CD4-positive, alpha-beta T cell treated with Interleukin-21 for 1 hour (primary cell): ENCODE measurements at places on chromosomes 7 and 10.
A peak's percentile ranks its signal among the peaks of the same experiment; 100 is the strongest.

- no peak for DNase-seq
These were observed 14.7 kb downstream of the ZNF488 start for GRCh38 chr10:47369251-47369894.

- DNase-seq, result peak; percentile 25
These were observed 659 bp downstream of the OPTN start for GRCh38 chr10:13100349-13101294.

- no peak for DNase-seq
These were observed 25.8 kb upstream of the SH2B2 start for GRCh38 chr7:102260856-102261255.

GRCh38 chr7:107251963-107252362 is 83.2 kb downstream of the HBP1 start:
- DNase-seq, result no peak

GRCh38 chr7:16991551-16991950 is 109.8 kb upstream of the AGR3 start:
- no peak for DNase-seq

GRCh38 chr10:74432841-74433594 is 282.0 kb downstream of the ADK start:
- DNase-seq, result no peak

DNA sequence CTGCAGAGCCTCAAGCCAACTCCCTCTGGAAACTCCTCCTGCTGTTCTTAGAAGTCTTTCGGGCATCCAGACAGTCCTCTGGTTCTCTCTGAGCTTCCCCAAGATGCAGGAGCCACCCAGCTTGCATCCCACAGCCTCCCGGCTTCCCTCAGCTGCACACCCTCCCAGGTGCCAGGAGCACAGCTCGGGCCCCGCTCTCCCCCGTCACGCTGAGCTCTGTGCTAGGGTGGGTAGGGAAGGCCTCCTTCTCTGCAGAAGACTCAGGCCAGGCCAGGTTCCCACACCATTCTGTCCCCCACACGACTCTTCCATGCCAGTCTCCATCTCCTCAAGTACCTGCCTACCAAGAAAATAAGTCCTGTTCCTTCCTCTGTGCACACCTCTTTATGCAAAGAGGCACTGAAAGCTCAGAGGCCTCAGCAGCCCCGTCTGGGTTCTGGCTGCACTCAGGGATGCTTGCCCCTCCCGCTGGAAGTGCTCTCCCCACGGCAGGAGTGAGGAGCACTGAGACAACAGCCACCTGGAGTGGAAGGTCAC is 537.1 kb downstream of the PTPRN2 start:
- DNase-seq, result no peak

GRCh38 chr7:139111811-139112301 is 2.3 kb upstream of the ZC3HAV1 start:
- no peak for DNase-seq

DNA sequence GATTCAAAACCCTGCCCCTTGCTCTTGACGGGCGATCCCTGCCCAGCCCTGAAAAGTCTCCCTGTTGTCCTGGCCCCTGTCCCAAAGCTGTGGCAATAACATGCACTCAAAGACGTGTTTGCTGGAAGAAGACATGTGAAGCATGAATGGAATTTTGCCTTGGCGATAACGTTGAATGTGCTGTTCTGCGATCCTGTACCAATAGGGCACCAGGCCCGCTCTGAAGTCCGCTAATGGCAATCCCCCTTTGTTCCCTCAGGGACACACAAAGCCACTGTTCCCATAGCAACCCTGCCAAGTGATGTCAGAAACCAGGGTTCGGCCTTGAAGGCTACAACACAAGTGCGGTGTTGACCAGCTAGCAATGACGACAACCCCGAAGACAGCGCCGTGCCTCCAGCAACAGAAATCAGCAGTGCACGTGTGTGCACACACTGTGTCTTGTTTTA is 284.6 kb downstream of the KLF6 start:
- DNase-seq, result no peak

DNA sequence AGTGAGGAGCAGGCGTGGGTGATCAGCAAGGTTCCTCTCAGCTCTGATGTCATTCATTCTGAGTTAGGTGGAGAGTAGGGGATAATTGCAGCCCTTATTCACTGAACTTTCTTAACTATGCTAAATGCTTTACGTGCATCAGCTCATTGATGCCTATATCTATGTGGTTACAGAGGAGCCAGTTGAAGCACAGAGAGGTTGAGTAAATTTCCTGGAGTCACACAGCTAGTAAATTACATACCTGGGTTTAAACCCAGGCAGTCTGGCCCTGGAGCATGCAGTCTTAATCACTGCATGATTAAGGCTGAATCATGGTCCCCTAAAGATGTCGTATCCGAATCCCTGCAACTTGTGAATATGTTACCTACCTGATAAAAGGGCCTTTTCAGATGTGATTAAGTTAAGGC is 99.6 kb downstream of the GRK5 start:
- no peak for DNase-seq

- no peak for DNase-seq
These were observed 8.2 kb upstream of the NPFFR1 start for GRCh38 chr10:70292004-70292403.

DNA sequence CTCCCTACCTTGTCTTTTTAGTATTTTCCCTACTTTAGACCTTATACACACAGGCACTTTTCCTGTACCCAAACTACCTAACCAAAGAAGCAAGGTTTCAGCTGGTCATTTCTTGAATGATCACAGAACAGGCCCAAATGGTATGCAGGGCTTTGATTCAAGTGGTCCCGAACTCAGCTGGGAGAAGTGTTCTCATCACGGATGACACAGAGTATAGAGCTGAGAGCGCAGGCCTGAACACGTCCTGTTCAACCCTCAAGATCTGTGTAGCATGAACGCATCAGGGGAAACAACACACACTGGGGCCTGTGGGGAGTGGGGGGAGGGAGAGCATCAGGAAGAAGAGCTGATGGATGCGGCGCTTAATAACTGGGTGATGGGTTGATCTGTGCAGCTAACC is 318.2 kb downstream of the SFMBT2 start:
- no peak for DNase-seq

GRCh38 chr10:7033031-7033430 is 377.8 kb downstream of the SFMBT2 start:
- no peak for DNase-seq

DNA sequence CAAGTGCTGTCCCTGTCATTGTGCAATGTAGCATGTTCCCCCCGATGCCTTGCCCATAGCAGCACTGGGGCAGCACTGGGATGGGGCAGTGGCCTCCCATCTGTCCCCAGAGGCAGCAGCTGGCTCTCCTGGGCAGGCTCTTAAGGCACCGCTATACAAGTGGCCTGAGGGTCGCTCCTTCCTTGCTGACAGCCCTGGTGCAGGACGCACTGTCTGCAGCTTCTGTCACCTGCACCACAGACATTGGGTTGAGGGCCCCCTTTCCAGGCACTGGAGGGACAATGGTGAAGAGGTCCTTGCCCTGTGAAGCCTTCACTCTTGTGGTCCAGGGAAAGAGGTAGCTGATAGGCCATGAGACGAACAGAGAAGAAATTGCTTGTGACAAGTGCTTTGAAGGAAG is 10.6 kb downstream of the CPSF4 start:
- DNase-seq, result no peak

- DNase-seq, result no peak
These were observed 1.9 kb upstream of the EPHA1 start for GRCh38 chr7:143410521-143411004.

- peak; percentile 82 for DNase-seq
These were observed 91.2 kb upstream of the INSIG1 start for GRCh38 chr7:155206318-155207020.

GRCh38 chr10:29160150-29160617 is 128.7 kb upstream of the LYZL1 start:
- no peak for DNase-seq

- no peak for DNase-seq
These were observed 81.0 kb upstream of the LRRC4 start for GRCh38 chr7:128112018-128112780.

DNA sequence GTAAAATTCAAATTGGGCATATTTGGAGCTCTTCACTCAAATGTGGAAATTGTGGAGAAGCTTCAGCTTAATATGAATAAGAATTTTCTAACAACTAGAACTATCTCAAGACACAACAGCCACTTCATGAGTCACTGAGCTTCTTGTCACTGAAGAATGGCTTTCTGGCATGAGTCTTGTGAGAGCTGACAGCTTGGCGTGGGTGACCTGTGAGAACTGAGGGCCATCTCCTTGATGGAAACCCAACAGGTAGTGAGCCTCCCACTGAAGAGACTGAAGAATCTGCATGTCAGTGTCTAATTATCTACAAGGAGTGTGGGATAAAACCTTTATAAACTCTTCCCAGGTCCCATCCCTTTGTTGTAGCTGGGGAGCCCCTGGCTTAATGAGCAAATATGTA is 66.0 kb downstream of the CLEC2L start:
- DNase-seq, result no peak

DNA sequence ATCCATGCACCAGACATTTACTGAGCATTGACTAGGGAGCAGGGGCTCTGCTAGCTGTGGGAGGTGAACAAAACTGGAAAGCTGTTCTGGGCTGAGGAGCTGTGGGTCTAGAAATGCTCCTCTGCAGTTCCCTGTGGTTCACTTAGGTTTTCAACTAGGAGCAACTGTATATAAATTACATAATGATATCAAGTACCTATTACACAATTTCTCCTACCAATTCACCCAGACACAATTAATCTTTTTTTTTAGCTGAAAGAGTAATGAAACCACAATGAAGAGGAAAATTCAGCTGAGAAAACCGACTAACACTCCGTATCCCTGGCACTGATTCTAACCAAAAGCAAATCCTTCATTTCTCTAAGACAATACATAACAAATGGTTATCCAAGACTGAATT is 39.4 kb downstream of the COL28A1 start:
- DNase-seq, result no peak

DNA sequence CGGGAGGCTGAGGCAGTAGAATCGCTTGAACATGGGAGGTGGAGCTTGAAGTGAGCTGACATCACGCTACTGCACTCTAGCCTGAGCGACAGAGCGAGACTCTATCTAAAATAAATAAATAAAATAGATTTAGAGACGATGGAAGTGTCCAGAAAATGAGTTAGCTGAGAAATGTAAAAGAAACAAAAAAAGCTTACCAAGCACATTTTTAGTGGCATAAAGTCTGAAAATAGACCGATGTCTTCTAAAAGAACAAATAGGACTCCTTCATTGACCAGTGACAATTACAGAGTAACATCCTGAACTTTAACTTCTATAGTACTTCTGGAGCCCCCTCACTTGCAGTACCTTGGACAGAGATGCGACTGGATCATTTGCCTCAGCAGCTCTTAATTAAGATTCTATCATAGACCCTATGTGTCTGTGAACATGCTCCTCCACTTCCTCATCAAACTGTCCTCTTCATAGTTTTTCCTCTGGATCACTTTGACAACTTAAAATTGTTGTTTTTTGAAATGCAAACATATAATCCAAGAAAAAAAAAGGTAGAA is 25.2 kb upstream of the SRPK2 start:
- no peak for DNase-seq

DNA sequence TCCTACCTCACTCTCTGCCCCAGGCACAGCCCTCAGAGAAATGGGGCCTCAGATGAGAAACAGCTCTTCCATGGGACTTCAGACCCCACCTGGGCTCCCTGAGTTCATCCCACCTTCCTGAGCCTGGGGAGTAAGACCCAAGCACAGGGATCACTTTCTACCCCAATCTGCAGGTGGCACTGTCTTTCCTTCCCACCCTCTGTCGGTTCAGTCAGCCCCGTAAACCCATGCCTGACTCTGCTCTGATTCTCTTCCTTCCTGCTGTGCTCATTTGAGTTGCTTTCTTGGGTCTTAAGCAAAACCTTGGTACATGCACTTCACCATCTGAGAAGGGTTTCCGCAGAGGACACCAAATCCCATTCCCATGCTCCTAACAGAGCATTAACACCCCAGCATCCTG is 306.4 kb upstream of the CDC14C start:
- no peak for DNase-seq

DNA sequence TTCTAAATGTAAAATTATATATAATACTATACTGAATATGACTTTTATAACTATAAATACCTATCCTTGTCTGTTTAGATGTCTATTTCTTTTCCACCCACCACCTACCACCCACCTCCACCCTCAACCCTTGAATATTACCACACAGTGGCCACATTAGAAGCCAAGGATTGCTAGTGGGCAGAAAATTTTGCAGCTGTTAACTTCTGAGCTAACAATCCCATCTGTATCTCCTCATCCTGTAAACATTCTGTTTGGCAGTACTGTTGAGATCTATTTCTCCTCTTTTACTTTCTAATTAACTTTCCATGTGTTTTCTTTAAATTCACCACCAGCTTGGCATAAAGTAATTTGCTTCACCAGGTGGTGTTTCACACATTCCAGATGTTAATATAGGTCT is 281.1 kb upstream of the BMPER start:
- no peak for DNase-seq

DNA sequence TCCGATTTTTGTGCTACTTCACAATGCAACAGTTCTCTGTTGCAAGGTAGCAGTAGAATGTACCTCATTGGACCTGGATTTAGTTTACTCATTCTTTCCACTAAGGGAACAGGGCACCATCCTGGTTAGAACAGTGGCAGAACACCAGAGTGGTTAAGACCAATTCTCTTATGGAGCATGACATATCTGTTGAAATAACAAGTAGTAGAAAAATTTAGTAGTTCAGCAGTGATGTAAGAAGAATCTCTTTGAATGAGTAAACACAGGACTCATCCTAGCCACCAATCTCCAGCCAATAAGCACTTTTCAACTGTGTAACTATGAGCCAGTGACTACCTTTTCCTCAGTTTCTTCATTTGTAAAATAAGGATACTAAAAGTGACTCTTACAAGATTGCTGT is 2.4 kb downstream of the ANKRD22 start:
- DNase-seq, result no peak

GRCh38 chr7:16295558-16295957 is 125.8 kb downstream of the CRPPA start:
- no peak for DNase-seq

DNA sequence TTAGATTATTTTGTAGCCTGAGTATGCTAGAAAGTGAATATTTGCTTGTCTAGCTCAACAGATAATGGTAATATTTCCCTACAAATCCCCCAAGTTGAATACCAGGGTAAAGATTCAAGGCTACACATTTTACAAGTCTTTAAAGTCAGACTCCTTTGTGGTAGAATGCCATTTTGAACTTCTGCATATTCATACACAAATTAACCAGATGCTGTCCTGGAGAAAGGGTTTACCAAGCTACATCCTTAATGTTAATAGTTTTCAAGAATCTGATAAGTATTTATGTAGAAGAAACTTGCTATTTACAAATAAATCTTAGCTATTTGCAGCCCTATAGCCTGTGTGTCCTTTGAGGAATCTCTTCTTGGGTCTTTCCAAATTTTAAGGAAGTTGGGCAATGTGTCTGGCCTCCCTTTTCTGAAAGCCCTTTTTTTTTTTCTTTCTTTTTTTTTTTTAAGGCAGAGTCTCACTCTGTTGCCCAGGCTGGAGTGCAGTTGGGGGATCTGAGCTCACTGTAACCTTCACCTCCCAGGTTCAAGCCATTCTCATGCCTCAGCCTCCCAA is 82.6 kb downstream of the CPEB3 start:
- no peak for DNase-seq
